Activated T-cell treated with anti-CD3 and anti-CD28 coated beads for 1 hour (primary cell): ENCODE measurements at places on chromosomes 6 and 20.

DNA sequence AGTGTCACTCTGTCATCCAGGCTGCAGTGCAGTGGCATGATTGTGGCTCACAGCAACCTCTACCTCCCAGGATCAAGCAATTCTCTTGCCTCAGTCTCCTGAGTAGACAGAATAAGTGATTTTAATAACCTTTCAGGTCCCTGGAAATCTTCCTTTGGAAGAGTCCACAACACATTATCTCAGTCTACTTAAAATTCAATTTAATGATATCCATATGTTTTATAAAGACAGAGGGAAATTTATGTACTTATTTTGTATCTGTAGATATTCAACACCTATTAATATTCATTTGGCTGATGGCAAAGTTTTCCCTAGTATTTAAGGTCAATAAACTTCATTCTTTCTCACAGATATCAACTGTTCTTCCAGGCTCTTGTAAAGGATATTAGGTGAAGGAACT lies 881.4 kb upstream of the GJE1 start:
- DNase-seq, result no peak

- DNase-seq, result no peak
These were observed 913.0 kb downstream of the C6orf118 start for GRCh38 chr6:164396071-164397047.

GRCh38 chr20:64037498-64038213 lies 1.7 kb downstream of the C20orf204 start:
- no peak for DNase-seq

- no peak for DNase-seq
These were observed 76.5 kb downstream of the QKI start for GRCh38 chr6:163490826-163491577.

GRCh38 chr6:155011809-155012291 lies 16.7 kb downstream of the TIAM2 start:
- DNase-seq, result no peak

- DNase-seq, result no peak
These were observed 1.1 kb downstream of the SOD2 start for GRCh38 chr6:159691963-159692287.

GRCh38 chr20:58192567-58192966 lies 35.9 kb downstream of the ANKRD60 start:
- DNase-seq, result peak; percentile 25

GRCh38 chr6:47161176-47161687 lies 119.1 kb upstream of the ADGRF1 start:
- no peak for DNase-seq

DNA sequence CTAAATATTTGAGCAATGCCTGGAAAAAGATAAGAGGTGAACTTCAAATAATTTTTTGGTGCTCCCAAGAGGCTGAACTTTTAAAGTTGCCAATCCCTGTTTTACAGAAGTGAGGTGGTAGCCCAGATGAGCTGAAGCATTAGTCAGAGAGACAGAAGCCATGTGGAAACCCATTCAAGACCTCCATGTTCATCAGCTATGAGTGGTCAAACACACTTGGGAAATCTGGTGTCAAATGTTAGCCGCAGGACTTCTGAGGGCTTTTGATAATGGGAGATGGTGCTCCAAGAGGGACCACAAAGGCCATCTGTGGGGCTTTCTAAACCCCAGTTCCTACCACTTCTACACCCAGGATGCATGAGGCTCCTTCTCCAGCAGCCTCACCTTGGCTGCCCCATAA lies 77.5 kb upstream of the MRPS10 start:
- no peak for DNase-seq

GRCh38 chr20:54431156-54431944 lies 44.0 kb upstream of the DOK5 start:
- no peak for DNase-seq
